Activated CD8-positive, alpha-beta memory T cell treated with anti-CD3 and anti-CD28 coated beads for 1 hour (primary cell): ENCODE measurements at places on chromosomes 2 and 18.

GRCh38 chr2:138997856-138998517, 217.8 kb upstream of the NXPH2 start:
- DNase-seq, result no peak

DNA sequence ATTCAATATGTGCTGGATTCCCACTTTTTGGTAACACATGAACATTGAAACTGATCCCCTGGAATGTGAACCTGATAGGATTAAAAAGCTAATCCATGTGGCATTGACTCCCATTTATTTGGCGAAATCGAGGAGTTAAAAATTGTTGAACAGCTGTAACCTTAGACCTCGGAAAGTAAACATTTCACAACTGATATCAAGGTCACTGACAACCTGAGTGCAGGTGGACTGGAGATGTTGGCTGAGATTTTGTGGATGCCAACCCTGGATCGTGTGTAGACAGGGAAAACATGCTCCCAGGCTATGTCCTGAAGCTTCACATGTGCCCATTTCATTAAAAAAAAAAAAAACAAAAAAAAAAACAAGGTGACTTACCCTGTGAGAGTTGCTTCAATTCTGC, 204.8 kb downstream of the SETBP1 start:
- no peak for DNase-seq

DNA sequence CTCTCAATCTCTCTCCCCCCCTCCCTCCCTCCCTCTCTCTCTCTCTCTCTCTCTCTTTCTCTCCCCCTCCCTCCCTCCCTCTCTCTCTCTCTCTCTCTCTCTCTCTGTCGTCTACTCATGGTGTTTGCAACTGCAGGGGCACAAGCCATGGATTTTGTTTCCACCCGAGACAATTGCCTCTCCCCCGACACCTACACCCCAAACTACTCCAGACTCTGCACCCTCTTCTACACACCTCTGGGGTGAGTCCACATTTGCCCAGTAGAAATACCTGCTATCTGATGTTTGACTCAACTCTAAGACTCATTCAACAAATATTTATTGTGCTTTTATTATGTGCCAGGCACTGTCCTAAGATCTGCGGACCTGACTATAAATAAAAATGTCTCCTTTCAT, 93.7 kb downstream of the TMEM17 start:
- no peak for DNase-seq

DNA sequence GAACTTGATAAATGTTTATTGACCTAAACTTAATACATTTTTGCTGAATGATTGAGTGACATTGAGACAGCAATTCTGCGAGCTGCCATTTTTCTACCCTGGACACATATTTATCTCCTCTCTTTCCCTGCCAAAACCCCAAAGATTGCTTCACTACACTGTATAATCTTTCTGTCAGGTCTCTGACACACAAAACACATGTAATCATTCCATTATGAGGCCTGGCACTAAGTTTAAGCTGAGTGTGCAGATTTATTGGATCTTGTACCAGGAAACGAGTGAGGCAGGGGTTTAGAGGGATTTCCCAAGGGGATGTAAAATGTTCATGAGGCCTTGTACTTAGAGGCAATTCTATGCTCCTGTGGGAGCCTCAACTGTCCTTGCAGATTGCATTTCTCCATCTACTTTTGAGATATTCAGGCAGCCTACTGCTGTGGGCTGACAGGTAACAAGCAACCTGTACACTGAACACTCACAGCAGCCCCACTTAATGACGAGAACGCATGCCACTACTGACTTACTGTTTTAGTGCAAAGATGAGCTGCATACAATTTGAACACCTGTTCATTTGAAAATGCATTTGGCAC, 13.7 kb upstream of the OSR1 start:
- no peak for DNase-seq

- no peak for DNase-seq
These were observed 42.8 kb downstream of the SOX11 start for GRCh38 chr2:5734859-5735520.

- DNase-seq, result no peak
These were observed 582.1 kb upstream of the SETBP1 start for GRCh38 chr18:44098551-44099098.

DNA sequence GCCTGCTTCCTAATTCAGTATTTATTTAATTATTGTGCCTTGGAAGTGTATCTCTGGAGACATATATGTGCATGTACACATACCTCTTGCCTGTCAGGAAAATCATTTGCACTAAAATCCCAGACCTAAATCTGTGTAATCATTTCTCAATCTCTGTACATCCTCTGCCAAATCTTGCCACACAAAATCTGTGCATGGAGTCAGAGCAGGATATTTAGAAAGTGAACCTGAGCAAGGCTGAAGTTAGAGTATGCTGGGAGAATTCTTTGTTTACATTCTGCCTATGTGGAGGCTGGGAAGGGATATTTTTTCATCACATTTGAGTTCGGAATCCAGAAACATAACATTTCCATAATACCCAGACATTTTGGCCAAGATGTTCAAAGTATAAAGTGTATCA, 9.3 kb downstream of the XRCC5 start:
- DNase-seq, result no peak

DNA sequence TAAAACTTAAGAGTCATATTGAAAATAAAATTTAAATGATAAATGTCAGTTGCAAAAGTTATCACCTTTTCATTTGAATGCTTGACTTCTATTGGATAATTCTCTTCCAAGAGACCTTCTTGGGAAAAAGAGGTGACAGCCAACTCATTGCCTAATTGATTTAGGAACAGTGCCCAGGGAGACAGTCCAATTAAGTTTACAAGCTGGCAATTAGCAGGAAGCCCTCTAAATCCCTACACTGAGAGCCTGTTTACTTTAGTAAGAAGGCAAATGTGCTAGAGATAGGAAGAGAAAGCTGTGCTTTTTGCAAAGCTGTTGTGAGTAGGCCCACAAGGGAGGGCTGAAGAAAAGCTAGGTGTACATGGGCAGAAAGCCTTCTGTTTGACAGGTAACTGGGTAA, 189.1 kb downstream of the WDPCP start:
- DNase-seq, result no peak

DNA sequence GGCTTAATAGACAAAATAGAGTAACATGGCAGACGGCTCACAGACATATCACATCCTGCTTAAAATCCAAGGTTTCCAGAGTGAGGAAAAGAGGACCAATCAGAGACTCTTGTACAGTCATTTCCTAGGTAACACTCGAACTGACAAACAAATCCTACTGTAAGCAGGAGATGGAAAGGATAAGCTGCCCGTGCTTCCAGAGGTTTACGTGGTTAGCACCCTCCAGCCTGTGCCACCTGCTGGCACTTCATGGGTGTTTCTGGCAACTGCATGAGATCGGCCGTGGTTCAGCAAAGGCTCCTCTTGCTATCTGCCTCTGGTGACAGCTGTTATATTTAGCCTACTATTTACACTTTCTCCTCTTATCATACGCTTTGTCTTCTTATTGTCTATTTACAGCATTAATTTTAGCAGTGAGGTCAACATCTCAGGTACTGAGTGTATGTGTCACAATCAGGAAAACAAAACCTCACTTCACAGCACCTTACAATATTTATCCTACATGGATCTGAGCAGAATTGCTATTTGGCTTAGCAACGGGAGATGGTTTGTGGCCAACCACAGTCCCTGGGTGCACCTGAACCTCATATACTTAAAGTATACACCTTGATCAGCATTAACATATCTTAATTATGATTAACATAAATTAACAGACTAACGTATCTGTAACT, 226.9 kb downstream of the TMEM163 start:
- DNase-seq, result no peak

GRCh38 chr18:805008-805754, 6.9 kb downstream of the YES1 start:
- no peak for DNase-seq

- no peak for DNase-seq
These were observed 54.1 kb downstream of the TAF1B start for GRCh38 chr2:9897331-9897737.

- no peak for DNase-seq
These were observed 29.2 kb downstream of the CAPN14 start for GRCh38 chr2:31188131-31188530.

DNA sequence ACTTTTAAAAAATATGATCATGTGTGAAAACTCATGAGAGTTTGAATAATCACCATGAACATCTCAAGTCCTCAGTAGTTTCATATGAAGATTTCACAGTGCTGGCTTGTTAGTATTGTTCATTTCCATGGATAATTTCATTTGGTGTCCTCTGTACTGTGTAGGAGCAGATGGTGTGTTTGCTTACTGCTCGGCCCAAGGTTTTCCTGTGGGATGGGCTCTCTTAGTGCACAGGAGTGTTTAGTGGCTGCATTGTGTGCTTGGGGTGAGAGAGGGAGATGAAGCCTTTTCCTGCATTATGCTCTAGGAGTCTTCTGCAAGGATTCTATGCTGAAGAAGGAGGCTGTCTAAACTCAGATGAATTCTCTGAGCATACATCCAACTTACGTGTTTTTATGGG, 270.6 kb downstream of the SOCS6 start:
- no peak for DNase-seq

GRCh38 chr2:106642679-106643078, 155.5 kb downstream of the CD8B2 start:
- no peak for DNase-seq

- DNase-seq, result no peak
These were observed 57.5 kb downstream of the PIAS2 start for GRCh38 chr18:46859855-46860254.

DNA sequence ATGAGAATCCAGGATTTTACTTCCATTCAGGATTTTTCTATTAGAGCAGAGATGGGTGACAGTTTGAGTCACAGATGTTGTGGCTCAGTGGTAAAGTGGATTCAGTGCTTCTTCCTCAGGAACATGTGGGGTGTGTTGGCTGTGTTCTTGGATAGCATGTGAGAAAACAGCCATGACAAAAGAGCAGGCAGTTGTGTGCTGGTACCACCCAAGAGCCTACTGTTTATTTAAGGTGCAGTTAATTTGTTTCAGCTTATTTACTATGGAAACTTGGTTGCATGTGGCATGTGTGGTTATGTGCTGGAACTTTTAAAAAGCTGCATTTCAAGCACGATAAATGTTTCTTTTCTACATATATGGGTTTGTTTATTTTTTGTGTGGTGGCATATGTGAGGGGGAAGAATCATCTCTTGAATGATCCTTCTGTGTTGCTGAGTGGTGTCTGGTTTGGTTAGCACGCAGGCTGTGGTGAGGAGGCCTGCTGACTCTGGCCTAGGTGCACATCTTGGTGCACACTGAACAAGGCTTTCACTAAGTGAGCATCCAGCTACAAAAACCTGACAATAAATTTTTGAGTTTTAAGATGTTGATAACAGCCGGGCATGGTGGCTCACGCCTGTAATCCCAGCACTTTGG, 67.3 kb downstream of the SPTBN1 start:
- DNase-seq, result no peak

GRCh38 chr2:213834746-213835145, 550.5 kb downstream of the SPAG16 start:
- DNase-seq, result no peak

DNA sequence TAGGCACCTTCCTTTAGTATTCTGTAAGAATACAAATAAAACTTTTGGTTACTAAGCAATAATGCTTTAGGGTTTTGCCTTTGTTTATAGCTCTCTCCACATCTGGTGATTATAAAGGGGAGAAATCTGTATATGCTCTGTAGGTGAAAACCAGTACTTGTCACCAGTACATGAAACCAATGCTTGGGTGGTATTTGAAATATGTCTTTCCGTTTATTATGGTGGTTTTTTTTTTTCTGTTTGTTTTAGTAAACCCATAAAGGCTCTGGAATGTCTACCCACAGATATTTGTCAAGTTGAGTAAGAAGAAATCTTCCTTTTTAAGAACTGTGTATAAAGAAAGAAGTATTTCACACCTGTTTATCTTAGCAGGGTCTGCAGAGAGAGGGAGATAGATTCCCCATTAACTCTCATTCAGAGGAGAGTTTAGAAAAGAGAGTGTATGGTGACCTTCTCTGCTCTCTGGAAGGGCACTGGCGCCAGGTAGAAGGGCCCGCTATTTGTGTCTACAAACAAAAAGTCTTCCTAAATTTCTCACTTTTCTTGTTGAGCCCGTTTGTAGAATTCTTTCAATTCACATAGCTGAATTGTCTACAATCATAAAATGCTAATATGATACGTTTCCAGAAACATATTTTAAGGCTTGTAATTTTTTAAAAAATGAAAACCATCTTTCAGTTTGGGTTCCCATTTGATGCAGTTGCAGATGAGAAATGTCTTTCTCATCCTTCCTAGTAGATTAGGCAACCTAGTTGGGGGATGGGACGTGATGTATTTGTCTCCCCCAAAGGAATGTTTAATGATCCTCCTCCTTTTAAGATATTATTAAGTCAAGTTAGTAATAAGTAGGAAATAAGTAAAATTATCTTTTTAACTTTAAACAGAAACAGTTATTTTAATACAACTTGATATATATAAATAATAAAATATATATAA, 33.9 kb downstream of the MAP3K20 start:
- DNase-seq, result no peak

DNA sequence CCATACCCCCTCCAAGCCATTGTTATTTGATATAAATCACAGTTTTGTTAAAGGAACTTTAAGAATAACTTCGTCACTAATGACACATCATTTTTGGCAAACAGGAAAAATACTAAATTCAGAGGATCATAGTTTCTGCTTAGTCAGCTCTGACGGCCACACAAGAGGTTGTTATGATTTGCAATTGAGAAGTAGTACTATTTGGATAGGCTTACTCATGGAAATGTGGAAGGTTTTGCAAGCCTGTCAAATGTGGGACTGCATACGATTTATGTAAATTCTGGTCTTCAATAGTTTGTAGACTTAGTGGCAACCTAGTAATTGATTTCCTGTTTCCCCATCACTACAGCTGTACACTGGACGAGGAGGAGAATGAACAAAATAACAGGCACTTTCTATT, 108.1 kb downstream of the ARHGEF33 start:
- no peak for DNase-seq

DNA sequence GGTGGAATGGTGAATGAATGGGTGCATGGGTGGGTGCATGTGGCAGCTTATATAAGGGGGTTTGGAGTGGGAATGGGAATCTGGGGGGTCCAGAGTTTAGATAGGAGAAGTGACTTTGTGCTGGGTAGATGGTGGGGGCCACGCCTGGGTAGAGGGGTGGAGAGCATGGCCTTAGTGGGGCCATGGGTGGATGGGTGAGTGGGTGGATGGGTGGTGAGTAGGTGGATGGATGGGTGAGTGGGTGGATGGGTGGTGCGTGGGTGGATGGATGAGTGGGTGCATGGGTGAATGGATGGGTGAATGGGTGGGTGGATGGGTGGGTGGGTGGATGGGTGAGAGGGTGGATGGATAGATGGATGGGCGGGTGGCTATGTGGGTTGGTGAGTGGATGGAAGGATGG, 53.9 kb downstream of the MYO7B start:
- no peak for DNase-seq

DNA sequence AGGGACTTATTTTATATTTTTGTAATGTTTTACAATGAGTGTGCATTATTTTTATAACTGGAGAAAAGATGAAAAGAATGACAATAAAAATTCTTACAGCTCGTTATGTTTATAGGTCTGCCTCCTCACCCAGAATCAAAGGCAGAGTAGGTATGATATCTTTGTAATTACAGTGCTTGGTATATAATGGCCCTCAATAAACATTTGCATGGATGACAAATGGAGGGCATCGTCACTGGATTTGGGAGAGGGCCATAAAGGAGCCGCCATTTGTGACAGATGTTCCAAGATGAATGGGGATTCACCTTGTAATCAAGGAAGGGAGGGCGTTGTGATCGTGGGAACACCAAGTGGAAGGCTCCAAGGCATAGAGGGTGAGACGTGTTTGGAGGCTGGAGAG, 22.6 kb upstream of the GIGYF2 start:
- no peak for DNase-seq

GRCh38 chr2:84846041-84846663, 34.7 kb downstream of the TRABD2A start:
- DNase-seq, result no peak
